DMS153 (cell line): ENCODE measurements at places on chromosomes 16 and 17.

DNA sequence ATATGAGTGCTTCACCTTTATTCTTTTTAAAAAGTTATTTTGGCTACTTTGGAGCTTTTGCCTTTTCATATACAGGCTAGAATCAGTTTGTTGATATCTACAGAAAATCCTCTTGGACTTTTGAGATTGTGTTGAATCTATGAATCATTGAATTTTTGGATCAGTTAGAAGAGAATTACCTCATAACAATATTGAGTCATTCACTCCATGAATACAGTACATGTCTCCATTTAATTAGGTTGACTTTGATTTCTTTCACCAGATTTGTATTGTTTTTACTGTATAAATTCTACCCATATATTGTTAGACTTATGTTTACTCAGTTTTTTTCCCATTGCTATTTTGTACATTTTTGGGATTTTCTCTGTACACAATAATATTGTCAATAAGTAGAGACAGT lies 54.4 kb downstream of the TAOK1 start:
- no peak for DNase-seq

- DNase-seq = no peak
Observed at GRCh38 chr16:30602616-30603277, 7.4 kb downstream of the ZNF689 start.

DNA sequence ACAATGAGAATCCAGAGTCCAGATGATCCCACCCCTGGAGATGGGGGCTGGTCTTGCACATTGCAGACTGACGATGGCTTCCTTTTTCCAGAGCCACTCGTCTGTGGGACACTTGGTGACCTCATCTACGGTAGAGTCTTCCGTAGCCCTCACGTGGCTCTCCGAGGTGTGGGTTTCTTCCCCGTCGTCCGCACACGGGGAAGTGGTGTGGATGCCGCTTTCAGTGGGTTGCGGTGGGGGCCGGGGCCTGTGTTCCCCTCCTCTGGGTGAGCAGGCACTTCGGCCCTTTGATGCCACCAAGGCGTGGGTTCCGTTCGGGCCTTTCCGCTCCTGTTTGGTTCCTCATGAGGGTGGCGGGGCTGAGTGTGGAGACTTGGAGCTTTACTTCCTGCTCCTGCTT lies 21.4 kb downstream of the BAIAP2 start:
- DNase-seq = no peak

- DNase-seq = no peak
Observed at GRCh38 chr17:49241692-49242397, 11.3 kb upstream of the PHOSPHO1 start.

- DNase-seq = no peak
Observed at GRCh38 chr17:2613089-2613808, 19.8 kb downstream of the PAFAH1B1 start.

DNA sequence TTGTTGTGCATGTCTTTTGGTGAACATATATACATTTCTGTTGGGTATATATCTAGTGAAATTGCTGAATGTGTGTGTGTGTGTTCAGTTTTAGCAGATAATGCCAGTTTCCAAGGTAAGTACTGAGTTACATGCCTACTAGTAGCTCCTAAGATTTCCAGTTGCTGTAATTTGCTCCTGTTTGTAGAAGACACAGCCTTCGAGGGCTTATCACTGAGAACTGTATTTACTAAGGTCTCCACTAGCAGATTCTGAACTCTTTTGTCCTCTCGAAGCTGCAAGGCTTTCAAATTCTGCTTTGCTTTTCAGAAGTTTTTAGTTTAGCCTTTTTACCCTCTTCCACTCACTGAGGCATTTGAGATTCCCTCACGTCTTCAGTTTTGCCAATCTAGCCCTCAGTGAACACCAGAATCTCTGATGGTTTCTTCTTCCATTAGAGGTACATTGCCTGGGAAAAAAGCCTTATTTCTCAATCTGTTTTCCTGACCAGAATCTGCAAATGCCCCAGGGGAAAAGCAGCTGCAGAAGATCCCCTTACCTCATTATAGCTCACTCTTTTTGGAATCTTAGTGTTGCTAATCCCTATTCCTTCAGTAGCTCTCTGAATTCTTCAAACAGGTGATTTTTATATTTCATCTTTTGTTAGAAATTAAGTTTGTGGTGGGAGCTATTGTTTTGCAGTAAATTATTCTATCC lies 52.9 kb downstream of the NF1 start:
- no peak for DNase-seq

DNA sequence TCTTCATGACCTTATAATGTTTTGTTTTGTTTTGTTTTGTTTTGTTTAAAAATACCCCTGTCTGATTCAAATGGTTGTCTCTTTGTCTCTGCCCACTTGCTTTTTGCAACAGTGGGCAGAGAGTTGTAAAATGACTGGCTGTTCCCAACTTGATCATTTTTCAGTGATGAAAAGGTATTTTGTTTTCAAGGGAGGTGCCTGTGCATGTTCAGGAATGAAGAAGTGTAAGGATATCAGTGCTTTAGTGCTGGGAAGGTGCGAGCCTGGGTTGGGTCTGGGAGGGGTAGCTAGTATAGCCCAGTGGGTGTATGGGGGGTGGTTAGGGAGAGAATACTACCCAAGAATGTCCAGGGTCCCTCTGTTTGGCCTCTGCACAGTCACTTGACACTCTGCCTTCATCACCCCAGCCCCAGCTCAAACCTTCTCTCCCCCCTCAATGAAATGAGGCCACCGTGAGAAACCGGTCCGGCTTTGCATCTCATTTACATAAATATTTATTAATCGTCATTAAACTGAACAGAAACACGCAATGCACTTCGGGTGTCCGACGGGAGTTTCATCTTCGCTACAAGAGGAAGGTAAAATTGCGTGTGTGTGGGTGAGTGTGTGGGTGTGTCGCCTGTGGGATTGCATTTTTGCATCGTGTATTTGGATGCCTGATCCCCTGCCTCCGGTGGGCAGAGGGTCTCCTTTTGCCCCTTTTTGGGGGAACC lies 4.3 kb downstream of the NEUROD2 start:
- DNase-seq = no peak

GRCh38 chr17:55090079-55090492 lies 121.5 kb downstream of the STXBP4 start:
- peak; percentile 42 for DNase-seq

DNA sequence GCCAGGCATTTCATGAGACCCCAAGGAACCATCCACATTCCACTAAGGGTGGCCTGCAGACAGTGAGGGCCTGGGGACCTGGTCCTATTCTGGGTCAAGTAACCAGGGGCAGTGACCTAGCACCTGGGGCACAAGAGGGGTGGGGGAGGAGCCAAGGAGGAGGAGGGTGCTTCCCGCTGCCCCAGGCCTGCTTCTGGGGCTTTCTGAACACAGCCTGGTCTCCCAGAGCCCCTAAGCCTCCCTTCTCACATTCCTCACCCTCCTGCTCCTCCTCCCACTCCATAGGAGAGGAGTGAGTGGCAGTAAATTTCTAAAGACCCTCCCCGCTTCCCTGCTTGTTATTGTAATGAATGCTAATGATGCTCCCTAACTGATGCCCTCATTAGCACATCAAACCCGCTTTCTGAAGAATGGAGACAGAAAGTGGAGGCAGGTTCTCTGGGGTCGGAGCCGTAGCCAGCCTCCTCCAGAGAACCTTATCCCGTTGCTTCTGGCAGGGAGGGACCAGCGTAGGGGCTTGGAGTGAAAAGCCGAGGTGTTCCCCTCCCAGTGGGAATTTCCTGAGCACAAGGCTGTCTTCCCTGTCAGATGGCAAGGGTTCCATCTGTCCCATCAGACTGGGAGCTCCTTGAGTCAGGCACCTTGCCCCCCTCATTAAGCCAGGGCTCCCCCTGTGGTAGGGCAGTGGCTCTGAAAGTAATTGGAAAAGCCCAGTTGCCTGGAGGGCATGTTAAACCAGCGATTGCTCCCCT lies 3.7 kb upstream of the SRCIN1 start:
- no peak for DNase-seq
